HCT116 (cell line): ENCODE measurements at places on chromosomes 3 and 15. TPM values are rescaled to one million over a fixed set of nuclear protein-coding genes. Genes with fewer than 3 reads are reported as not detected.

The C3orf85 gene
- not detected for total RNA-seq

The TICRR gene
- total RNA-seq, result 24.8 TPM

The ZKSCAN7 gene
- not detected for total RNA-seq

The KBTBD13 gene
- not detected for total RNA-seq

The CD96 gene
- 0.42 TPM for total RNA-seq

The EPHB3 gene
- 6.5 TPM for total RNA-seq

The DOCK3 gene
- 4.2 TPM for total RNA-seq

The CNTN4 gene
- total RNA-seq, result not detected

The ARL14 gene
- total RNA-seq, result 0.42 TPM

The SOX14 gene
- not detected for total RNA-seq

The INSYN1 gene
- total RNA-seq, result 2.0 TPM

The PCOLCE2 gene
- 4.4 TPM for total RNA-seq

The SAXO2 gene
- 5.7 TPM for total RNA-seq

The GABRR3 gene
- not detected for total RNA-seq

The SENP5 gene
- 27.6 TPM for total RNA-seq

The C3orf49 gene
- not detected for total RNA-seq

The SST gene
- not detected for total RNA-seq

The SLC6A1 gene
- not detected for total RNA-seq

The TM4SF18 gene
- 0.34 TPM for total RNA-seq

The FAM81A gene
- total RNA-seq, result 6.6 TPM

The EIF2A gene
- total RNA-seq, result 126 TPM

The GXYLT2 gene
- 5.6 TPM for total RNA-seq

The TMEM158 gene
- total RNA-seq, result 25.8 TPM

The TRH gene
- not detected for total RNA-seq

The RLBP1 gene
- 0.12 TPM for total RNA-seq

The GRAMD1C gene
- total RNA-seq, result 7.9 TPM

The NCK1 gene
- 25.6 TPM for total RNA-seq

The LRRC31 gene
- total RNA-seq, result not detected

The IP6K2 gene
- total RNA-seq, result 89.5 TPM

The PLS1 gene
- 38.8 TPM for total RNA-seq

The MKRN3 gene
- 10.1 TPM for total RNA-seq

The MNS1 gene
- total RNA-seq, result 1.9 TPM

The KLF15 gene
- total RNA-seq, result 3.3 TPM

The SQOR gene
- total RNA-seq, result 17.6 TPM

The FBXW12 gene
- not detected for total RNA-seq
